Muscle of arm (tissue), 14 donors: ENCODE measurements at places on chromosomes 4 and X.

GRCh38 chr4:108941904-108942430 is 179.1 kb upstream of the ETNPPL start:
- no peak for DNase-seq

- DNase-seq, result no peak
Measured at GRCh38 chrX:114924423-114924822, 93.0 kb downstream of the IL13RA2 start.

DNA sequence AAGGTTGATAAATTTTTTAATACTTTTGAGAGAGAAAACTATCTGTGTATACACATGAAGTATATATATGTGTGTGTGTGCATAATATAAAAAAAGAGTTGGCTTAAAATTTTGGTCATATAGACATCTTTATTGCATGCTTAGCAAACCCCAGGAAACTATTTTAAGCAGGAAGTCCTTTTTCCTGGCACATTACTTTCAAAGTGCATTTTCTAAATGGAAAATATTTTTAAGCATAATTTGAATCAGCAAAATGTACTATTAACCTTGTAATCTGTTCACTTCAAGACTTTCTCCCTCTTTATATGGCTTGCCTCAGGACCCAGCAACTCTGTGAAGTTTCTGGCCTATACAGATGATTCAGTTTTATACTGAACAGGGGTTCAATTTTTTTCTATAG is 106.3 kb downstream of the CDS1 start:
- no peak for DNase-seq

GRCh38 chr4:8293131-8293975 is 23.8 kb downstream of the HTRA3 start:
- DNase-seq, result no peak

GRCh38 chr4:23887989-23888388 is 1.9 kb downstream of the PPARGC1A start:
- no peak for DNase-seq
